ENCODE measurements at places on chromosomes 4 and X.

DNA sequence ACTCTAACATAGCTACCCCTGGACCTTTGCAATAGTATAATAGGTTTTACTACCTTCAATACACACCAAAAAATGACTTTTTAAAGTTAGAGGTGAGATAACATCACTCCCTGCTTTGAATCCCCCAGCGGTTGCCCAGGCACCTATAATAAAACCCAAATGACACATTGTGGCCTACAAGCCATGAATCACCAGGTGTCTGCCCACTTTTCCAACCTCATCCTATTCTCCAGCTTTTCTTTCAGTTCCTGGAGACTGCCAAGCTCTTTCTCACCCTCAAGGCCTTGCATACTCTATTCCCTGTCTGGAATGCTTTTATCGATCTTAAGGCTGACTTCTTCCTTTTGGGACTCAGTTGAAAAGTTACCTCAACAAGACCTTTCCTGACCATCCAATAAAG lies 16.4 kb upstream of the PRSS48 start:
- no peak for DNase-seq

DNA sequence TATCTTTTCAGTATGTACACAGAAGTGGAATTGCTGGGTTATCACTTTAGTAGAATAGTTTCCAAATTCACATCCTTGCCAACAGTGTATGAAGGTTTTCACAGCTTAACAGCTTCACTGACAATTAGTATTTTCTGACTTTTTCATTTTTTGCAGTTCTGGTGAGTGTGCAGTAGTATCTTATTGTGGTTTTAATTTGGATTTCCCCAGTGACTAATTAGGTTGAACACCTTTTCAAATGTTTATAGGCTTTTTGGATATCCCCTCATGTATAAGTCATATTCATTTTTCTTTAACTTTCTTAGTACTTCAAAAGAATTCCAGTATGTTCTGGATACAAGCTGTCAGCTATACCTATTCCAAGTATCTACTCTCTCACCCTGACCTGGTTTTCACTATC lies 37.1 kb downstream of the BRCC3 start:
- DNase-seq, result no peak

GRCh38 chr4:144611850-144612249 lies 34.1 kb upstream of the HHIP start:
- DNase-seq, result no peak

DNA sequence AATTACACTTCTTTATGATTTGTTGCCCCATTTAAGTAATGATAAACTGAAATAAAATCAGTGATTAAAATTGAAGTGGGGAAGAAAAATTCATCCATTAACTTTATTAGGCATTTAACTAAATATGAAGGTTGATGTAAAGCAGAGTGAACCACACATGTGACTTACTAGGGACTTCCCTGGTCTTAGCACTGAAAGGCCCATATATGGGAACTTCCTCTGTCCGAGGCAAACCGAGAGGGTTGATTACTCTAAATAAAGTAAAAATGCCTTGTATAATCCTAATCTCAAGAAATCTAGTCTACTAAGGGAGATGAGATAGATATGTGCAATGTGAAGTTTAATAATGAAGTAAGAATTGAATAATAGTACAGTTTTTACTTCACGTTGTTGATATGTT lies 403.9 kb upstream of the RPS6KA3 start:
- no peak for DNase-seq

GRCh38 chr4:110087070-110087708 lies 111.2 kb downstream of the ELOVL6 start:
- no peak for DNase-seq

- no peak for DNase-seq
These were observed 17.7 kb downstream of the PPP2R3B start for GRCh38 chrX:368811-369562.

DNA sequence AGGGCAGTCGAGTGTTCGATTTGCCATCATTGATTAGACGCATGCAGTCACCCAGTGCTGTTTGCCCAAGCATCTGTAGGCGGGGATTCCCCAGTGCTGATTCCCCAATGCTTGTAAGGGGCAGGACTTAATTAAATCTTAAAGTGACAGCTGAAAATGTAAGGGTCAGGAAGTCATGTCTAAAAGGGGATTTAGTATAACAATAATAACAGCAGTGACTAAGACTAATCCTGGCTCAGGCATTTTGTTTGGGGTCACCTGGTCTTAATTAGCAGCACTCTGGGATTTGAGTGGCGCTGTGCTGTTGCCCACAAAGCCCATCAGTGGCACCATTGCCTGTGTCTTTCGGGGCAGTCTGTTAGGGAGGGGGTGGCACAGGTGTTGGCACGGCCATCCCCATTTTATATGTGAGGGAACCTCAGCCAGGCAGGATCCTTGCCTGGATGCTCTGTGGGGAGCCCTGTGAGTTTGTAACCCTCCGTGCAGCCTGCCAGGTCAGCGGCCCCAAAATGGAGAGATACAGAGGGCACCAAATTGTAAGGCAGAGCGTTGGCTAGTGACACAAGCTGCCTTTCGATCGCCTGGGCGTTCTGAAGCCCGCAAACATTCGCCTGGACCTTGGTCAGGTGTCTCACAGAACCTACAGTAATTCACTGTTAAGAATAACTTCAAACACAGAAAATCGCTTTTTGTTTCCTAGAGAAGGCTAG lies 146.7 kb downstream of the TBL1X start:
- no peak for DNase-seq

- DNase-seq, result no peak
These were observed 1406.5 kb downstream of the STIM2 start for GRCh38 chr4:28267166-28267565.

GRCh38 chr4:100284129-100284880 lies 94.0 kb upstream of the DDIT4L start:
- no peak for DNase-seq

GRCh38 chr4:101540336-101540735 lies 193.0 kb upstream of the PPP3CA start:
- no peak for DNase-seq

DNA sequence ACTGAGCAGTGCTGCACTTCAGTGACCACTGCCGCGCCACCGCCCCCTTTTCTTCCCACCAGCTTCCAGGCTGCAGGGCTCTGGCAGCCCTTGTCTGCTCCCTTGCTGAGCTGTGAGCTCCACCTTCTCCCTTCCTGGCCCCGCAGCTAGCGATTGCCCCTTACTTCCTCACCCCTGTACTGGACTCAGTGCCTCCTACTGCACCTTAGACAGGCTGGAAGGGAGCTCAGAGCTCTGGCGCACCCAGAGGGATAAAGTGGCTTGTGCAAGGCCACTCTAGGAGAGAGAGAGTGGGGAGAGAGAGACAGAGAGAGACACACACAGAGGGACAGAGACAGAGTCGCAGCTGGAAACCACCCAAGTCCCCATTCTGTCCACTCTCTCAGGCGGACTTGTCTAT lies 6.0 kb downstream of the RASL11B start:
- no peak for DNase-seq

DNA sequence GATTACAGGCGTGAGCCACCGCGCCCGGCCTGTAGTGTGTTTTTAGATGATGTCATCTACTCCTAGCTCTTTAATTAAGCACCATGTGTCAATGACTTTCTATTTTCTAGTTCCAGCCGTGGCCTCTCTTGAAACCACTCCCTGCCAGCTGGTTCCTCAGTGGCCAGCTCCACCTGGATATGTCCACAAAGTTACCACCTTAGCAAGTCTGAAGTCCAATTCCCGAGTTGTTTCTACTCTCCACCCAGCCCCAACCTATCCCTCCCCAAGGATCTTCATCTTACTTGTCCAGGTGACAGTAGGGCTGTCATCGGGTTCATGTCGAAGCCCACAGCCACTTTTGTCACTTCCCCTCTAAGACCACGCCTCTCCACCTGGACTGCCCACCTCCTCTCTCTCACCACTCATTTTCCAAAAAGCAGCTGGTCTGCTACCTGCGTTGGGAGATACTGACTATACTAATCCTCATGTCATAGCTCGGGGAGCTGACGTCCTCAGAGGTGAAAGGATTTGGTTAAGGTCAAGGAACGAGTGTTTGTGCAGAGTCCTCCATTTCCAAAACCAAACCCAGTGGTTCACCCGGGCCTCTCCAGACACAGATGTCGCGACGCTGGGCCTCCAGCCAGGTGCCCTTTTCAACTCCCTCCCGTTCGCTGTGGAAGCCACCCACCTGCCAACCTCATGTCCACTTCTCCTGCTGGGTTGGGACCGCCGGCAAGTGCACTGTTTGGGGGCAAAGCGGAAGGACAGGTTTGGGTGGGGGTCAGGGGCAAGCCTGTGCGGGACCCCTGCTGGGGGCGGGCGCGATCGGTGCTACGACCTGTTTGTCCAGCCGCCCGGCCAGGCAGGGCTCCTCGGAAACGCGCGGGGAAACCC lies 704 bp downstream of the FAM3A start:
- DNase-seq, result peak; percentile 69

GRCh38 chrX:129091097-129091496 lies 432.2 kb downstream of the SMARCA1 start:
- no peak for DNase-seq

DNA sequence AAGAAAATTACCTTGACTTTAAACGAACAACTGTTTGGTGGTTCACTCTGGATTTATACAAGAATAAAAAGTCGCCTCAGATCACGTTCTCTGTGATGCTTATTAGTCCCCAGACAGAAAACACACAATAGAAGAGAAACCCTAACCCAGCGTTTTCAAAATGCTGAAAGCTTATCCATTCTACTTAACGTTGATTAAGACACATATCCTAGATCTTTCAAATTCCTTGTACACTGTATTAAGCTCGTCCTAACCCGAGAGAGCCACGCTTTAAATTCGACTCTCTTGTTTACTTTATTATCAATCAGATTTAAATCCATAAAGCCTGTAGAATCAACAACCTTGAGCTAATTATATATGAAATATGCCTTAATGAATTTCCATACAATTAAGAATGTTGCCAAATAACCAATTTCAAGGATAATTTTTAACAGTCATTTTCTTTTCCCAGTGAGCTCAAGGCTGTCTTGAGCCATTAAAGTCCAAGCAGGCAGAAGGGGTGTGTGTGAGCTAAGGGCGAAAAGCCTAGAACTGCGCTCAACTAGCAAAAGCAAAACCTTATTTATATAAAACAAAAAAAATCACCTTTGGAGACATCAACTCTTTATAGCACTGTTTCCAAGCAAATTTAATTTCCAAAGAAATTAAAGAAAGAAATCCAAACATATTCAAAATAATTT lies 981 bp upstream of the PITX2 start:
- no peak for DNase-seq

- DNase-seq, result no peak
These were observed 112.9 kb upstream of the NKX1-1 start for GRCh38 chr4:1518997-1519700.

GRCh38 chrX:100353326-100353725 lies 56.7 kb downstream of the PCDH19 start:
- no peak for DNase-seq

- no peak for DNase-seq
These were observed 172.0 kb upstream of the IL15 start for GRCh38 chr4:141464366-141464765.

DNA sequence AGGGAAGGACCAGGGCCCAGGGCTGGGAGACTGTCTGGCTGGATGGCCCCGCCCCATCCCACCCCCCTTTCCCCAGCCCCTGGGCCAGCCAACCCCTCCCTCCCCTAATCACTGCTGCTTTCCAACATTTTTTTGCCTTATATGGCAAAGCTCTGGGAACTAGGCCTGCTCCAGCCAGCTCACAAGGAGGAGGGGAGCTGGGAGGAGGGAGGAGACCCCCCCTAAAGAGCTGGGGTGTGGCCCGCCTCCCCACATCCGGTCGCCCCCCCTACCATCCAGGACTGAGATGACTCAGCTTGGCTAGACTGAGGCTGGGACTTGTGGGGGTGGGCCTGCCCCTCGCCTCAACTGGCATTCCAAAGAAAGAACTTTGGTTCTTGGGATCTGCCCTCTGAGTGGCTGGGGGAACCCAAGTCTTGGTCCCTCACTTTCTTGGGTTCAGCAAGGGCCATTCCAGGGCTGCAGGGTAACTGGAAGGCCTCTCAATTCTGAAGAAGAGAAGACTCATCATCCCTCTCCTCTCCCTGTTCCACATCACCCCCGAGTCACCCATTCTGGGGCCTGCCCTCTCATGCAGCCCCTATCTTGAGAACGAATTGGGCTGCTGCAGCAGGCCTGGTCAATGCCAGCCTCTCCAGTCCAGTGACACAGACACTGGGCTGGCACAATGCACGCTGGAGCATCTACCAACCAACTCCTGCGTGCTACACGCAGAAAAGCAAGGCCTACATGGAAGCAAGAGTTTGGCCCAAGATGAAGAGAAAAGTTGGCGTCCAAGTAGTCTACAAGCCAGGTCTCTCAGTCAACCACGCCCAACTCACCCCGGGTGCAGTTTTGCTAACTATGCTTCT lies 4.8 kb downstream of the FLNA start:
- peak; percentile 69 for DNase-seq

GRCh38 chrX:151975736-151976275 lies 1.3 kb upstream of the GABRE start:
- DNase-seq, result no peak

- peak; percentile 64 for DNase-seq
These were observed 6.8 kb upstream of the CLCN5 start for GRCh38 chrX:49915361-49916222.

GRCh38 chrX:8967461-8967860 lies 66.5 kb downstream of the FAM9B start:
- no peak for DNase-seq

- no peak for DNase-seq
These were observed 24.5 kb downstream of the CETN2 start for GRCh38 chrX:152806035-152806434.

DNA sequence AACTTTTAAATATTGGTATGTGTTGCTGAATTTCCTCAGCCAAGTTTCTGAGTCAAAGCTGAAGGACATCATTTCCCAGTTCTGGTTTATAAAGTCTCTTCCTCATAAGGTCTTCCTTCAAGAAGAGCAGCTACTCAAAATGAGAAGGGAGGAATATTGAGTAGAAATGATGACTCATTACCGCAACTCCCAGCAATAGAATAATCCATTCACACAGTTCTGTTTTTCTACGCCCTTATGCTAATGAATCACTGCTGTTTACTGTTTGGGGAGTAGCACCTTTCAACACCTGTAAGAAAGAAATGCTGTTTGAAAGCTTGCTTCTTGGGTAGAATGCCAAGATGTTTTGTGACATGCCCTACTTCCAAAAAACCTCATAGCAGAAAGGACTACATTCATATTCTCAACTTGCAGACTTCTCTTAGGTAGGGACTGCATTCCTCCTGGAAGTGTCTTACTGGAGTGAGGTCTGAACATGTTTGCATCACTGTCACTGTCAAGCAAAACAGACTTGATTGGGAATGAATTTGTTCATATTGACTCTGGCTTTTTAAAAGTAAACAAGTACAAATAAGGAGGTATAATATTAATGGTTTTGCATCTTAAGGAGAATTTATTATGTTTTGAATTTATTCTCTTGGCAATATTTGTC lies 147.2 kb upstream of the BANK1 start:
- no peak for DNase-seq

- no peak for DNase-seq
These were observed 49.2 kb upstream of the FHL1 start for GRCh38 chrX:136097871-136098805.

DNA sequence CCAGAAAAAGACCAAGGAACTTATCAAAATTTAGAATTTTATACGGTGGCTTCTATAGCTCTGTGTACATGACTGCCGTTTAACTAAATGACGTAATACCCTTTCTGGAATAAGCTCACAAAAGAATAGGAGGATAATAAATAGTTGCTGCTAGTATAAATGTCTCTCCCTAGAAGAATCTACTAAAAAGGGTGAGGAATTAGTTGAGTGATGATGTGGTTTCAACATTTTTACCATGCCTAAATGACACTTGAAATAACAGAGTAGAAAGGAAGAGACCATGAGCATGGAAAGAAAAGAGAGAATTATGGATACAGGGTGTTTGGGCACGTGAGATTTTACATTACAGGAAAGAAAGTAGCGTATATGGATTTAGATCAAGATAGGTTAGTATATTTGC lies 231.1 kb downstream of the ARAP2 start:
- DNase-seq, result no peak

GRCh38 chr4:138910195-138910913 lies 105.2 kb upstream of the NOCT start:
- no peak for DNase-seq

Data from RPMI8226 (cell line).